ENCODE measurements at places on chromosomes 1 and 21.

- H3K27me3 ChIP-seq: no peaks in the 10 kb centered on the region
- no peak overlapping the region for H3K27ac ChIP-seq
- peaks cover 35% of the 10 kb centered on the region for H3K36me3 ChIP-seq
These were observed 27.6 kb downstream of the NIPAL3 start for GRCh38 chr1:24443241-24443656.

- no peaks in the 10 kb centered on the region for H3K36me3 ChIP-seq
- DNase-seq: no peak
- H3K27me3 ChIP-seq: no peaks in the 10 kb centered on the region
- H3K27ac ChIP-seq: no peak overlapping the region
These were observed 394.8 kb downstream of the MATN1 start for GRCh38 chr1:30328401-30329262.

DNA sequence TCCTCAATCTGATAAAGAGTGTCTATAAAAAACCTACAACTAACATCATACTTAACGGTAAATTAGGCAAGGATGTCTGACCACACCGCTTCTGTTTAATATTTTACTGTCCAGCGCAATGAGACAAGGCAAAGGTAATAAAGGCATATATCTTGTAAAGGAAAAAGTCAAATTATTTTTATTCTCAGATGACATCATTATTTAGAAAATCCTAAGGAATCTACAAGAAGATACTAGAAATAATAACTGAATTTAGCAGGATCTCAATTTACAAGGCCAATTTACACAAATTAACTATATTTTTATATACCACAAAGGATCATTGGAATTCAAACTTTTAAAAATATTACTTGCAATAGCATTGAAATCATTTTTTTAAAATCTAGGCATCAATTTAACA, 29.4 kb downstream of the GJA4 start:
- H3K36me3 ChIP-seq: no peaks in the 10 kb centered on the region
- H3K4me3 ChIP-seq: no peak overlapping the region
- H3K27me3 ChIP-seq: peaks cover 1% of the 10 kb centered on the region
- DNase-seq: no peak
- no peaks in the 10 kb centered on the region for H3K4me1 ChIP-seq

- no peak for DNase-seq
- peaks cover 17% of the 10 kb centered on the region for H3K27me3 ChIP-seq
- H3K4me1 ChIP-seq: no peaks in the 10 kb centered on the region
- no peak overlapping the region for H3K27ac ChIP-seq
- no peak overlapping the region for H3K4me3 ChIP-seq
- no peaks in the 10 kb centered on the region for H3K36me3 ChIP-seq
These were observed 2.5 kb downstream of the UBL4B start for GRCh38 chr1:110114784-110115183.

DNA sequence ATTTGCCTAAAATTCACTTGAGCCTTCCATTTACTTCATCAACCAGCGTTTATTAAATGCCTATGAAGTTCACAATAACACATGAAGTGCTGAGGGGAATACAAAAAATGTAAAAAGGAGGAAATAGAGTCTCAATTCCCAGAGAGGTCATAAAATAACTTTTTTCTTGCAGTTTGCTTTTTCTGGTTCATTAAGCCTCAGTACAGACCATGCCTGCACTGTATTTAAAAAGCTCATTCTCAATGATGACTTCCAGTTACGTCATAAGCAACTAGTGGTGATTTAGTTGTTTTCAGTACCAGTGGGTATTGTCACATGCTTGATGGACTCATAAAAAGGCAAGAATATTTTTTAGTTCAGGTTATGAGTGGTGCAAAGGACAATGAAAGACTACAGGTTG, 160.1 kb upstream of the UBE2U start:
- no peak for DNase-seq
- H3K4me3 ChIP-seq: no peak overlapping the region
- no peaks in the 10 kb centered on the region for H3K4me1 ChIP-seq

GRCh38 chr1:22753481-22753971, 42.9 kb downstream of the EPHB2 start:
- no peaks in the 10 kb centered on the region for H3K27me3 ChIP-seq
- H3K27ac ChIP-seq: no peak overlapping the region
- no peaks in the 10 kb centered on the region for H3K36me3 ChIP-seq
- no peak overlapping the region for H3K4me3 ChIP-seq

GRCh38 chr1:221286399-221286798, 407.2 kb downstream of the HLX start:
- no peaks in the 10 kb centered on the region for H3K36me3 ChIP-seq
- H3K4me1 ChIP-seq: peaks cover 3% of the 10 kb centered on the region
- H3K27ac ChIP-seq: no peak overlapping the region
- H3K27me3 ChIP-seq: no peaks in the 10 kb centered on the region

DNA sequence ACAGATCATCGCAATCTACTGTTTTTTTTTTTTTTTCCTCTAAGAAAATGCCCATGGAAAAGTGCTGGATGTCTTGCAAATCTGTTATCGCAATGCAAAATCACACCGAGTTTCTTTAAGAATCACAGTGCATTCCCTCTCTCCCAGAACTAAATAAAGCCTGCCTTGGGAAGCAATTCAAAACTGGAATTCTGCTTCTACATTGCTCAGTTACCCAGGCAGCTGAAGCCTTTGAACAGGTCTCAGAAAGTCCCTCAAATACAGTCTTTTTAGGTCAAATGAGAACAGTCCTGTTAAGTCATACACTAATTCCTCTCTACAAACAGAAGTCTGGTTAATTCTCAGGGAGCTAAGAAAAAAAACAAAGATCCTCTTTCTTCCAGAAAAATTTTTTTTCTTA, 46.3 kb downstream of the SLC30A10 start:
- H3K27me3 ChIP-seq: no peaks in the 10 kb centered on the region
- no peaks in the 10 kb centered on the region for H3K4me1 ChIP-seq
- no peak for DNase-seq
- H3K36me3 ChIP-seq: no peaks in the 10 kb centered on the region

GRCh38 chr21:19198801-19199200, 795.2 kb upstream of the TMPRSS15 start:
- H3K27ac ChIP-seq: no peak overlapping the region
- no peaks in the 10 kb centered on the region for H3K27me3 ChIP-seq
- DNase-seq: no peak
- H3K4me1 ChIP-seq: no peaks in the 10 kb centered on the region

GRCh38 chr1:43238085-43238484, 31.7 kb upstream of the TMEM125 start:
- H3K27me3 ChIP-seq: no peaks in the 10 kb centered on the region
- no peak overlapping the region for H3K27ac ChIP-seq
- H3K4me1 ChIP-seq: peaks cover 12% of the 10 kb centered on the region
- no peak overlapping the region for H3K4me3 ChIP-seq

DNA sequence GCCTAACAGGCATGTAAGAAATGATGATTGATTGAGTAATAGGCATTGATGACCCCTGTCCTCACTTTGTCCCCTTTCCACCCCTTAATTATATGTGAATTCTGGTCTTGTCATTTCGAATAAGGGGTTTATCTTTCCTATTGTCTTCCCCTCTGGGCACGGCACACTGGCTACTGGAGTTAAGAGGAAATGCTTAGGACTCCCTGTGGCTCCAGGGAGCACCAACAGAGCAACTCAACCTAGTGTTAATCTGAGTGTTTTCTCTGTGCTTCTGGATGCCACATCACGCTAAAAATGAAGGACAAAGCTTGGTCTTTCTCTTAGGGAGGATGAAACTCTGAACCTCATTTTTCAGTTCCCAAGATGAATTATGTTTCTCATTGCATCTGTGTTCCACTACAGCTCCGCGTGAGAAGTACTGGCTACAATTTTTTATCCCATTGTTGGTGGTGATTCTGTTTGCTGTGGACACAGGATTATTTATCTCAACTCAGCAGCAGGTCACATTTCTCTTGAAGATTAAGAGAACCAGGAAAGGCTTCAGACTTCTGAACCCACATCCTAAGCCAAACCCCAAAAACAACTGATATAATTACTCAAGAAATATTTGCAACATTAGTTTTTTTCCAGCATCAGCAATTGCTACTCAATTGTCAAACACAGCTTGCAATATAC, 5.3 kb downstream of the FCER1A start:
- no peaks in the 10 kb centered on the region for H3K4me1 ChIP-seq
- no peak for DNase-seq
- H3K36me3 ChIP-seq: no peaks in the 10 kb centered on the region
- no peak overlapping the region for H3K4me3 ChIP-seq
- H3K27me3 ChIP-seq: no peaks in the 10 kb centered on the region

GRCh38 chr1:27296773-27297291, 25.1 kb upstream of the TMEM222 start:
- H3K4me1 ChIP-seq: peaks cover 3% of the 10 kb centered on the region
- no peak overlapping the region for H3K4me3 ChIP-seq
- no peaks in the 10 kb centered on the region for H3K27me3 ChIP-seq
- peak; percentile 49 for DNase-seq

DNA sequence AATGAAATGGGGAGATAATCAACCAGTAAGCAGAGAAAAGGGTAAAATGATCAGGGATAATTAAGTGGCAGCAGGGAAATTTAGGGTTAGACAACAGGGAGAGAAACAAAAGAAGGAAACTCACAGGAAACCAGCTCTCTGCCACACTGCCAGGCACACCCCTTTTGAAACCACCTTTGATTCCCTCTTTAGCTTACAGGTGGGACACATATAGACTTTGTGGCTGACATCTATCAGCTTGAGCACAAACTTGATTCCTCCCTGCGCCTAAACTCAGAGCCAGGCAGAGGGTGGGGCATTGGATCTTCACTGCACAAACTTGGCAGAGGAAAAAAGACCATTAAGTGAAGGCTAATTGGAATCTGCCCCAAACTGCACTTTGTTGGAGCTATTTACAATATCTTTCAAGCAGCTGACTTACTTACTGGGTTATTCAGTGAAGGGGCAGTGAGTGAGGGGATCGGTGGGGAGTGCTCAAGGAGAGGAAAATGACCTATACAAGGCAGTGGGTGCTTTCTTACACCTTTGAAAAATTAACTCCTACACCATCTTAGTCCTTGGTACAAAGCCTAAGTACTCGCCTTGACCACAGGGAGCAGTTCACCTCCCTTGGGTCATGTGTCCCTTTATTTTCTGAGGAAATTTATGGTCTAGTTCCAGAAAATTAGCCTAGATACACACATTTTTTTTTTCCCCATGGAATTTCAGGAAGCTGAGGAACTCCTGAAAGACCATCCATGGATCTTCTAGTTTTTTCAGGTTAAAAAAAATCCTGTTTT, 60.2 kb downstream of the PBX1 start:
- H3K4me1 ChIP-seq: no peaks in the 10 kb centered on the region
- no peak overlapping the region for H3K27ac ChIP-seq
- H3K4me3 ChIP-seq: no peak overlapping the region

- no peak overlapping the region for H3K27ac ChIP-seq
- no peak overlapping the region for H3K4me3 ChIP-seq
- DNase-seq: no peak
- H3K27me3 ChIP-seq: no peaks in the 10 kb centered on the region
- H3K36me3 ChIP-seq: no peaks in the 10 kb centered on the region
These were observed 19.0 kb downstream of the DAB1 start for GRCh38 chr1:57404884-57405283.

GRCh38 chr1:184322253-184322652, 64.6 kb upstream of the C1orf21 start:
- no peak overlapping the region for H3K4me3 ChIP-seq
- peaks cover 10% of the 10 kb centered on the region for H3K27me3 ChIP-seq

GRCh38 chr1:116739371-116740012, 14.7 kb upstream of the CD2 start:
- DNase-seq: no peak
- peak overlapping the region; percentile 61 for H3K4me3 ChIP-seq
- H3K27me3 ChIP-seq: no peaks in the 10 kb centered on the region
- peaks cover 30% of the 10 kb centered on the region for H3K36me3 ChIP-seq
- peak overlapping the region; percentile 100 for H3K27ac ChIP-seq

GRCh38 chr1:53365437-53366063, 37.7 kb upstream of the LRP8 start:
- H3K4me3 ChIP-seq: no peak overlapping the region
- no peak for DNase-seq
- no peak overlapping the region for H3K27ac ChIP-seq
- peaks cover 3% of the 10 kb centered on the region for H3K27me3 ChIP-seq

GRCh38 chr1:235408503-235408960, 41.3 kb downstream of the TBCE start:
- H3K4me1 ChIP-seq: peaks cover 4% of the 10 kb centered on the region
- no peaks in the 10 kb centered on the region for H3K27me3 ChIP-seq
- DNase-seq: no peak
- no peak overlapping the region for H3K4me3 ChIP-seq
- peaks cover 1% of the 10 kb centered on the region for H3K36me3 ChIP-seq

- no peaks in the 10 kb centered on the region for H3K36me3 ChIP-seq
- DNase-seq: no peak
- no peaks in the 10 kb centered on the region for H3K27me3 ChIP-seq
- no peak overlapping the region for H3K27ac ChIP-seq
- no peak overlapping the region for H3K4me3 ChIP-seq
- no peaks in the 10 kb centered on the region for H3K4me1 ChIP-seq
These were observed 394.5 kb downstream of the LMO4 start for GRCh38 chr1:87723193-87723592.

- H3K27me3 ChIP-seq: no peaks in the 10 kb centered on the region
- no peaks in the 10 kb centered on the region for H3K4me1 ChIP-seq
- no peak overlapping the region for H3K27ac ChIP-seq
- H3K36me3 ChIP-seq: no peaks in the 10 kb centered on the region
- no peak for DNase-seq
These were observed 546.2 kb upstream of the ADGRL2 start for GRCh38 chr1:81254560-81254959.

GRCh38 chr1:198212675-198213074, 55.9 kb downstream of the NEK7 start:
- H3K4me3 ChIP-seq: no peak overlapping the region
- peaks cover 62% of the 10 kb centered on the region for H3K36me3 ChIP-seq
- DNase-seq: no peak

DNA sequence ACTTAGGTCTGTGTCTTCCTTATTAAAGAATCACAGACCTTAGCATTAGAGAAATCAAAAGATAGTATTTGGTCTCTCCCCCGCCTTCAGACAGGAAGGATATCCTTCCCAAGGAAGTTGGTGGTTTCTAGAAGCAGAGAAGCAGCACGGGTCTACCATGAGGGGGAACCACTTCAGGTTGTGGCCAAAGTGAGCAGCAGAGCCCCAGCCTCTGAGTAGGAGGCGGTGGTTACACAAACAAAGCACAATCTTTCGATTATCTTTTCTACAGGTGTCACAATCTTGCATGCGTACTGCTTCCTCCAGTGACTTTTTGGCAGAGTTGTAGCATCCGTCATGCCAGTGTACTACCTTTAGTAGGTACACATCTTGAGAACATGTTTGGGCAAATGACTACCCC, 8.8 kb downstream of the PGLYRP4 start:
- H3K4me1 ChIP-seq: peaks cover 14% of the 10 kb centered on the region
- peaks cover 27% of the 10 kb centered on the region for H3K27me3 ChIP-seq
- no peak for DNase-seq
- H3K27ac ChIP-seq: no peak overlapping the region
